ENCODE measurements at places on chromosomes 12 and 14.

DNA sequence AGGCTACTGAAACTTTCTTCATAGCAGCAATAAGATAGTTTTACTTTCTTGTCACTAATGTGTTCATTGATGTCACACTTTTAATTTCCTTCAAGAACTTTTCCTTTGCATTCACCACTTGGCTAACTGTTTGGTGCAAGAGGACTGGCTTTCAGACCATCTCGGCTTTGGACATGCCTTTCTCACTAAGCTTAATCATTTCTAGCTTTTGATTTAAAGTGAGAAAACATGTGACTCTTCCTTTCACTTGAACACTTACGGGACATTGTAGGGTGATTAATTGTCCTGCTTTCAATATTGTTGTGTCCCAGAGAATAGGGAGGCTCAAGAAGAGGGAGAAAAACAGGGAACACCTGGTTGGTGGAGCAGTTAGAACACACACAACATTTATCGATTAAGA, 41.9 kb downstream of the IFNG start:
- DNase-seq = no peak

GRCh38 chr12:58976146-58976545, 55.8 kb upstream of the LRIG3 start:
- no peak for DNase-seq

GRCh38 chr14:20455355-20456300, 602 bp downstream of the APEX1 start:
- DNase-seq = no peak

DNA sequence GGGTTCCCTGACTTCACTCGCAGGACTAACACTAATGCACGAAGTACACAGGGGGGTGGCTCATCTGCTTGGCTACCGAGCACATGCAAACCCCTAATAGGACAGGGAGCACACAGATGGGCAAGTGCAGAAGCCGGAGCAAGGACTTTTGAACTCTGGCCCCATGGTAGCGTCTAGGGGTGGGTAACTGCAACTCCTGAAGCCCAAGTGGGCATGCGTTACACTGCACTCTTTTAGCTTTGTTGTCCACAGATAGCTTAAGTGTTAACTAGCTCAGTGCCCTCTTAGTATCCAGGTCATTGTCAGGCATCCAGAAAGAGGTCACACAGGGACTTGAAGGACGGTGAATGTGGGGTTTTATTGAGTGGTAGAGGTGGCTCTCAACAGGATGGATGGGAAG, 3.0 kb upstream of the BLTP3B start:
- DNase-seq = no peak

GRCh38 chr12:44143175-44143574, 307.3 kb downstream of the TMEM117 start:
- DNase-seq = no peak

DNA sequence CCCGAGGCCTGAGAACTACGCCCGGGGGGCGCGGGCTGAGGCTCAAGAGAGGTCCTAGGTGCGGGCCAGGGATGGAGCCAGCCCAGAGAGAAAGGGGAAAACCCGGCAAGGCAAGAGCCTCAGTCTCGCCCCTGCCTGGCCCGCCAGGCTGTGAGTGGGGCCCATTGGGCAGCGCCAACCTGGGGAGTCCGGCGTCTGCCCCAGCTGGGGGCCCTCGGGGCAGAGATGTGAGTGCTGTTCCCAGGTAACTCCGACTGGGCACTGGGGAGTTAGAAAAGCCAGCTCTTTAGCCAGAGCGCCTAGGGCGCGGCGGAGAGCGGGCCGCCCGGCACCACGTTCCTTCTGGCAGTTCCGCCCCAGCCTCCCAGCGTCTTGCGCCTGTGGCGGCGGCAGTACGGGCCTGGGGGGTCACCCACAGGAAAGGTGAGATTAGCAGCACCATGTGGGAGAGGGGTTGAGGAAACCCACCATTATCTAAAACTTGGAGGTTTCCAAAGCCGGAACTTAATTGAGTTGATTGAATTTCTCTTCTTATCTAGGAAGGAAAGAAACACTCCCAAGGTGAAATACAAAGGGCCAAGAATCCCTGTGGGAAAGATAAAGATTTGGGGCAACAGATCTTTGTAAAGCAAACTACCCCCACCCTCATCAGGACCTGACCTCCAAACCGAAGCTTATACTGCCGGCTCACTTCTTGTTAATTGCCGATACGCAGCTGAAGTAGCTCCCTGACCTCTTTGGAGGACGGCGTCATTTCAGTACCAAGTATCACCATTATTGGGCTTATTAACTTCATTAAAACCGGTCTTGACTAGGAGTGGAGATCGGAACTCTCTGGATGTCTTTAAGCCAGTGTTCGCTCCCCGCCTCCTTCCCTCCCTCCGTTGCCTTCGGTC, 11.6 kb downstream of the OTX2 start:
- DNase-seq = no peak

DNA sequence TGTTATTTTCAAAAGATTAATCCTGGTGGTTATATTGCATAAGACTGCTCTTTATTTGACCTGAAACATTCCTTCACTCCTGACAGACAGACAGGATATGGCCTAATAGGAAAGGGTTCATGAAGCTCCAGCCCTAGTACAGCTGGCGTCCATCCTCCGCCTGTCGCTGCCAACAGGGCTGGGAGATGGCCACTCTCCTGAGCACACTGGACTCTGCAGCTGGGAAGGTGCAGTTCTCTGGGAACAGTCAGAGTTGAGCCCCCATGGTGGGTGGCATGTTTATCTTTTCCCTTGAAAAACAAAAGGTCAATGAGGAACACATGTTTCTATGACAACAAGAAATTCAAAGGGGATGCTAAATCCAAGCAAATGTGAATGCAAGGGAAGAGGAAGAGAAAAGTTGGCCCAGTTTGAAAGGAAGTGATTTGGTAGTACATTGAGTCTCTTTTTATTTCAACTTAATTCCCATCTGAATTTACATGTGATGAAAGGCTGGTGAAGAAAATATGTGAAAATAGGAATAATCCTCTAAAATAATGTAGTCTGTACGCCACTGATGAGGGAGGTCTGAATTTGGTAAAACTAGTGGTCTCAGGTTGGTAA, 89.9 kb upstream of the DCN start:
- no peak for DNase-seq

DNA sequence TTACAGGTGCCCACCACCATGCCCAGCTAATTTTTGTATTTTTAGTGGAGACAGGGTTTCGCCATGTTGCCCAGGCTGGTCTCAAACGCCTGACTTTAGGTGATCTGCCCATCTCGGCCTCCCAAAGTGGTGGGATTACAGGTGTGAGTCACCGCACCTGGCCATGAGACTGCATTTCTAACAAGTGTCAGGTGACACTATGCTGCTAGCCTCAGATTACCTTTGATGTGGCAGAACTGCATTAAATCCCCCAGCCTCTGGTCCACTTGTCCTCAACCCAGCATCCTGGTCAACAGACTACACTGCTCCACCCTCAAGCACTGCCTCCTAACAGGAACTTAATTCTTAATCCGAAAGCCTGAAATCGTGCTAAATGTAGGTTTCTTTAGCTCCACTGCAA, 13.1 kb downstream of the LGMN start:
- DNase-seq = no peak

GRCh38 chr14:51395361-51395849, 155.4 kb downstream of the TMX1 start:
- DNase-seq = no peak

DNA sequence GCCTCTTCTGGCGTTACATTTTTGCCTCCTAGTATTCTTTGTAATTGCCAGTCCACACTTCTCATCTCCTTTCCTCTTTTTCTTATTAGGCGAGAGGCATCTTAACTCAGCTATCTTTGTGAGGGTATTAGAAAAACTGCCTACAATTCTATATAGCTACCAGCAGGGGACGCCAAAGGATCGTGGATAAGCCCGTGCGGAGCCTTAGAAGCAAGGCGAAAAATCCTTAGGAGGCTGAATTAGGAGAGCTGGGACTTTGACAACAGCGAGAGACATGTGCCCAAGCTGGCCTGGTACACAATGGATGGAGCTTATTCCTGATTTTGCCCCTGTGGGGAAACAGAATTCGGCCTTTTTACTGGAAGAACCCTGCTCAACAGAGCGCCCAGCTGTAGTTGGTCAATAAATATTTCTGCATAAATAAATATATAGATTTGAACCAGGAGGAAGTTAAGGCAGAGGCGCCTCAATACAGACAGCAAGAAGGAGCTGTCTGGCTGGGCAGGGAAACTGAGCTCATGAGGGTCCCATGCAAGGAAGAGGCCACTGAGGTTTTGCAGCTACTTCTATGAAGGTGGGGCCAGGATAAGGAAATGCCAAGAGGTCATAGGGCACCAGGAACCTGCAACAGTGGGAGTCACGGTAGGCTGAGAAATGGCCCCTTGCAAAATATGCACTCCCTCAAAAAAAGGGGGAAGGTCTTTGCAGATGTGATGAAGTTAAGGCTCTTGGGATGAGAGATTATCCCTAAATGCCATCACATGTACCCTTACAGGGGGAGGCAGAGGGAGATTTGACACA, 14.6 kb upstream of the RBM19 start:
- DNase-seq = no peak

DNA sequence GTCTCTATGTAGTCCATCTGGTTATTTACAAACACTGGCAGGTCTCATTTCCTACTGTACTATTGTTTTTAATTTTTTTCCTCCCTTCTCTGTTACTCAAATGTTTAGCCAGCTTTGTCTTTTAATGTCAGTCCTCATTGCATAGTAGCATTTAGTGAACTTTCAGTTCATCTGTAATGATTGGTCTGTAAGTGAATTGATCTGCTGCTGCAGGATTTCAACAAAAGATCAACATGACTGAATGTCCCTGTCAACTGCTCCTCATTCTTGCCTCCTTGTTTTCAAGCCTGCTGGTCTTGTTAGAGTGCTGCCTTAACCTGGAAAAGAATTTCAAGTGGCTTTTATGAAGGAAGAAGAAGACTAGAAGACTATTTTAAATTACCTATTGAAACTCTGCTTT, 19.3 kb upstream of the AVPR1A start:
- no peak for DNase-seq

DNA sequence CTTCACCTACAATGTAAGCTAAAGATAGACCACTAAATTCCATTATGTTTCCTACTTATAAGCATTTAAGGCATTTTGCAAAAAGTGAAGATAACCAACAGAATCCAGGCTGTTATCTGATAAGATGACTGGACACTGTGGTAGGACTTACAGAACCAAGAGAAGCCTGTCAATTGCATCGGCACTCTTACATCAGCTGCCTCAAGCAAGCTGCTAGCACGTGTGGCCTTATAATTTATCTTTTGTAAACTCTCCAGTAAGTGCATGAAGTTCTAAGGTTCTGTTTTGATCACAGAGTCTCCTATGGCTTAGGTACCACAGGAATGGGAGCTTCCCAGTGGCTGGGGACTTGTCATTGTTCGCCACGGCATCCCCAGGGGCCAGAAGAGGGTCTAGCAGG, 88.7 kb downstream of the TRAFD1 start:
- DNase-seq = no peak

DNA sequence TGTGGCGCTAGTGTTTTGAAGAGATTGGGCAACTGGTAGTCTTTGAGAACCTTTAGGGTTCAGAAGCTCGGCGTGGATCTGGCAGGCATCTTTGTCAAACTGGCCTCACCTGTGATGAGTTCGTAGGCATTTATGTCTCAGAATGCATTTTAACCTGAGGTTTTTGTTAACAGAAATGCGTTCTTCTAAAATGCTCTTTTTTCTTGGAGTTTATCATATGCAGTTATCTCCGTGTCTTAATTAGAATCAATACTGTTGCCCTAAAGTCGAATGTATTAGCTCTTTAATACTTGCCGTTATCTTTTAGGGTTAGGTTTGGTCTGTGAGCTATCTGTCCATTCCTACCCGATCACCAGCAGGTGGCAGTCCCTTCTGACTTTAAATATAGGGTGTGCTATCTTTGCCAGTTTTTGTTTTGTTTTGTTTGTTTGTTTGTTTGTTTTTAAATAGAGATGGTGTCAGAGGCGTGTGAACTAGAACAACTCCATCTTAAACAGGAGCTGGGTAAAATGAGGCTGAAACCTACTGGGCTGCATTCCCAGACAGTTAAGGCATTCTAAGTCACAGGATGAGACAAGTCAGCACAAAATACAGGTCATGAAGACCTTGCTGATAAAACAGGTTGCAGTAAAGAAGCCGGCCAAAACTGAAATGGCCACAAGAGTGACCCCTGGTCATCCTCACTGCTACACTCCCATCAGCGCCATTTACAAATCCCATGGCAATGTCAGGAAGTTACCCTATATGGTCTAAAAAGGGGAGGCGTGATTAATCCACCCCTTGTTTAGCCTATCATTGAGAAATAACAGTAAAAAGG, 1.4 kb downstream of the ATF1 start:
- peak; percentile 11 for DNase-seq

GRCh38 chr12:67155863-67156262, 113.3 kb upstream of the CAND1 start:
- DNase-seq = no peak

DNA sequence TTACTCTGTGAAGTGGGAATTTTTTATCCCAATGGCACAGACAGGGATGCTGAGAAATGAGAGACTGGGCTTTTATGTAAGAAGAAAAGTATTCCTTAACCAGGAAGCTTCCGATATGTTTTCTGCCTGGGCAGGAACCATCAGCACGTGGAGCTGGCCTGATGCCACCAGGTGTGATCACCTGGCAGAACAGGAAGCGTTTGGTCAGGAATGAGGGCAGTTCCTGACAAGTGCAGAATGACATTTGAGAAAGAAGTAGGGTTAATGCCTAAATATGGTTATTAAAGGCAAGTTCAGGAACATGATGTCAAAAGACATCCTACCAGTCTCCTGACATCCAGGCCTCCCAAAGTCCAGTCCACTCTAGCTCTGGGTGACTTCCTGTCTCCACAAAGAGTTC, 210.3 kb downstream of the NUAK1 start:
- no peak for DNase-seq

- DNase-seq = no peak
Measured at GRCh38 chr12:94585626-94586025, 64.7 kb downstream of the TMCC3 start.

GRCh38 chr12:76047060-76047459, 15.5 kb upstream of the PHLDA1 start:
- no peak for DNase-seq

- peak; percentile 17 for DNase-seq
Measured at GRCh38 chr12:11727133-11727664, 77.7 kb downstream of the ETV6 start.

DNA sequence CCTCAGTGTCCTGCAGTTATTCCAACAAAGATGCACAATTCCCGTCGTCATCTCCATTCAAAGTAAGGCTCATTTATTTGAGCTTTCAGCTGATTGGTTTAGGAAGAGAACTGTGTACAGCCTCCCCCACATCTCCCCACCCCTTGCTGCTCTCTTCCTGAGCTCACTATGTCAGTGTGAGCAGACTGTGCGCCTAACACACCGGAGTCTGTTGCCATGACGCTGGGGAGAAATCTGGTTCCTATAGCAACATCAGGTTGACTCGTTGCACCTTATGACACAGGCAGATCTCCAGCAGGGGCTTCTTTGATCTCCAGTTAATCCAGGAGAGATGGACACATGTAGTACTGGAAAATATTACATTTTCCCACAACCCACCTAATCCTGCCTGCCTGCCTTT, 319.4 kb downstream of the CACNA1C start:
- DNase-seq = no peak

DNA sequence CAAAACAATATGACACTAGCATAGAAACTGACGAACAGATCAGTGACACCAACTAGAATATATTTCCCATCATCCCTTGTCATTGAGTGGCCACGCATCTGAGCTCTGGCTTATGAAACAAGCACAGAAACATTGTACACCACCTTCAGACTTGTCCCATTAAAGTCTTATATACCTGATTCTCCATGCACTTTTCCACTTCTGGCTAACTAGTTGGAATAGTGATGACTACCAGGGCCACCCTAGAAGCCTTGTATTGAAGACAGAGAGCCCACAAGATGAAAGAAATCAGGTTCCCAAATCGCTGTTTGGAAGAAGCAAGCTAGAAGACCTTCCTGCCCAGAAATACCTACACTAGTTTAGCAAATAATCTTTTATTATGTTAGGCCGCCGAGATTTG, 99.7 kb upstream of the PPM1H start:
- DNase-seq = no peak

Data from stimulated activated CD4-positive, alpha-beta T cell treated with anti-CD3 and anti-CD28 coated beads, Interleukin-1b, Interleukin-23, amount 100 ng/mL, for 4 hours (primary cell).